ENCODE measurements at places on chromosomes 1 and 21.

- no peak for DNase-seq
Measured at GRCh38 chr21:41709965-41710822, 56.7 kb downstream of the RIPK4 start.

- DNase-seq, result no peak
Measured at GRCh38 chr1:200912737-200913407, 18.2 kb downstream of the INAVA start.

GRCh38 chr21:41426676-41427404 is 801 bp downstream of the MX1 start:
- DNase-seq, result no peak

GRCh38 chr1:2965676-2966075 is 55.6 kb upstream of the ACTRT2 start:
- DNase-seq, result no peak
